ENCODE measurements at places on chromosomes 1 and 21.

DNA sequence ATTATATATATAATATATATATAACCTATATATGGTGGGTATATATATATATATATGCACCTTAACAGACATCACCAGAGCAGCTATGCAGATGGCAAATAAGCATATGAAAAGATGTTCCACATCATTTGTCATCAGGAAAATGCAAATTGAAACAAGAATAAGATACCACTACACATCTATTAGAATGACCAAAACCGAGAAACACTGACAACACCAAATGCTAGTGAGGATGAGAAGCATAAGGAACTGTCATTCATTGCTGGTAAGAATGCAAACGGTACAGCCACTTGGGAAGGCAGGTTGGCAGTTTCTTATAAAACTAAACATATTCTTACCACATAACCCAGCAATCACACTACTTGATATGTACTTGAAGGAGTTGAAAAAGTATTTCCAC, 219.8 kb upstream of the PRMT6 start:
- no peak for DNase-seq

DNA sequence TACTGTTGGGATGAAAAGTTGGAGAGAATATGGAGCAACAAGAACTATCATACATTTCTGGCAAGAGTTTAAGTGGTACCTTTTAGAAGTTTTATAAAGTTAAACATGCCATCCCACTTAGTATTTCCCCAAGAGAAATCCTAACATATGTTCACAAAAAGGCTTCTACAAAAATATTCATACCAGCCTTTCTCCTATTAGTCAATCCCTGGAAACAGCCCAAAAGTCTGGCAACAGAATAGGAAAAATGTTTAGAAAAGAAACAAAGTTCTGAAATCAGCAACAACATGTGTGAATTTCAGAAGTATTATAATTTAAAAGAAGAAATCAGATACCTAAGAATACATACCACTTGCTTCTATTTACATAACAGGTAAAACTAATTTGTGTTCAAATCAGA, 271.0 kb downstream of the DSCAM start:
- DNase-seq = no peak

- DNase-seq = no peak
These were observed 123.6 kb downstream of the DSCAM start for GRCh38 chr21:40723317-40723716.

DNA sequence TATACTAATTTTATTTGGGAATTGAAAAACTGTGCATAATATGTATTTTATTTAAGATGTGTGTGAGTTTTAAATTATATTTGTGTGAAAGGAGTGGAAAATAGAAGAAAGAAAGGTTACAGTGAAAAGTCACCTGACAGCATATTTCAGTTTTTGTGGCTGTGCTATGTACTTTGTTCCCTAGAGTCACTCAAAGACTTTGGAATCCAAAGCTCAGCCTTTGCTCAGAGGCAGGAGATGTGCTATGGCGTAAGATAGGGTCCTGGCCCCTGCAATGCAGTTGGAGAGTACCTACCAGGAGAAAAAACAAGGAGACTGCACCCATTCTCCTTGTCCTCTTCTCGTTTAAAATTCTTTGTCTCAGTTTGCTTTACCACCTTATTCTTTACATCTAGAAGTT, 2.9 kb downstream of the CCDC30 start:
- no peak for DNase-seq

DNA sequence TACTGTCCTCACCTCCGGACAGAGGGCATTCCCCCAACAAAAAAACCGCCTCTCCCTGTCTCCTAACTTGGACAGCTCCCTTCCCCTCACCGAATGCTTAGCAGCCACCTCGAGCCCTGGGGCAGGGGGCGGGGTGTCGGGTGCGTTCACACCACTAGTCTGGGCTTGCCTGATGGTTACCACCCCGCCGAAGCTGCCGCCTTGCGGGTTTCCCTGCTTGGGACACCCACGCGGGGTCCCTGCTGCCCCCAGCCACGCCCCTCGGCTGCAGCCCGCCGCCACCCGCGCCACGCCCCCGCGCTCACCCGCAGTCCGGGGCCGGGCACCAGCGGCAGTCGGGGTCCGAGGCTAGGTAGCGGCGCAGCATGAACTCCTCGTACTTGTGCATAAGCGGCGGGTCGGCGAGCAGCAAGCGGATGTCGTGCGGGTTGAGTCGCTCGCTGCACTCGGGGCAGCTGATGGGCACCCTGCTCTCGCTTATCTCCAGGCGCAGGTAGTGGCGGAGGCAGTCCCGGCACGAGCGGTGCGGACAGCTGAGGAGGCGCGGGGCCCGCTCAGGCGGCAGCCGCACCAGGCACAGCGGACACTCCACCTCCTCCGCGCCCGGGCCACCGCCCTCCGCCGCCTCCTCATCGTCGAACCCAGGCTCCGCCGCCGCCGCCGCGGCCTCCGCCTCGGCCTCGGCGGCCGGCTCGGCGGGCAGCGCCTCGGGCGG, 706 bp downstream of the RNF19B start:
- peak; percentile 63 for DNase-seq

DNA sequence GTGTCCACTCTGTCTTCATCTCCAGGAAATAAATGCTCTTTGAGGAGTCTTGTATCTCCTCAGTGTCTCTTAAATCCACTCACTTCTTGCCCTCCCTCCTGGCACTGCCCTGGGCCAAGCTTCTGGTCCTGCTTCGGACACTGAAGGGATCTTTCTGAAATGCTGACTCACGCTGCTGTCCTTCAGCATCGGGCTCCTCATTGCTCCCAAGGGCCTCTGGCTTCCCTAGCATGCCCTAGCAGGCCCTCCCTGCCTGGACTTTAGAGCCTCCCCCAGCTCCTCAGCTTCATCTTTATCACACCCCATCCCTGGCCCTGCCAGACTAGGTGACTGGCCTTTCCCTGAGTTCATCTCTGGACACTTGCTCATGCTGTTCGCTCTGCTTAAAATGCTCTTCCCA, 96.6 kb downstream of the FOXD2 start:
- no peak for DNase-seq

DNA sequence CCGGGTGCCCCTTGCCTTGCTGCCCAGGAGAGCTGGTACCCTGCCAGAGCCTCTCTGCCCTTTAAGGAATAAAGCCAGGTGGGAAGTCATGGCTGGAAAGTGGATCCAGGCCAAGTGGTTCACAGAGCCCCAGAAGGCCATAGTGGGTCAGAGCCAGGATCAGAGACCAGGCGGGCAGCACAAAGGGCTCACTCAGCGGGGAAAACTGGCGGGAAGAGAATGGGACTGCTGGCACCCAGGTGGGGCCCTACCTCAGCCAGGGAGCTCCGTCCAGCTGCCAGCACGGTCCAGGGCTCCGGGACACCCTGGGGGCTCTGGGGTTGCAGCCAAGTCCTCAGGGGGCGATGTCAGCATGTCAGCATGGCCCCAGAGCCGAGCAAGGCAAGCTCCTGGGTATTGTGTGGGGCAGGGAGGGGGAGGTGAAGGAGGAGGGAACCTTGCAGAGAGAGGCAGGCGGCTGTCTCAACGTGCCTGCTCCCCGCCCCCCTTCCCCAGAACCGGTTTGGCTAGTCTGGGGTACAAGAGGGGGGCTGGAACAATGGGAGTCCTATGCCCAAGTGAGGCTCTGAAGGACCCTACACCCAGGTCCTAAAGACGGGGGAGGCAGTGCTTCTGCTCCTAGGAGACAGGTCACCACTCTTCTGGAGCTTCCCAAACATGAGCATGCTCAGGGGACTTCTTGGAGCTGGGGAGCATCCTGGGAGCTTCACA, at the start of gene ARHGEF19:
Gene ARHGEF19 (minus strand): TSS at position 402 of the 711 bp plus-strand sequence. CDS start 3,598 bp downstream, outside the sequence.
- DNase-seq = no peak

GRCh38 chr1:59541161-59541560, 244.3 kb downstream of the FGGY start:
- no peak for DNase-seq

GRCh38 chr1:209309198-209309597, 274.3 kb upstream of the CAMK1G start:
- no peak for DNase-seq

DNA sequence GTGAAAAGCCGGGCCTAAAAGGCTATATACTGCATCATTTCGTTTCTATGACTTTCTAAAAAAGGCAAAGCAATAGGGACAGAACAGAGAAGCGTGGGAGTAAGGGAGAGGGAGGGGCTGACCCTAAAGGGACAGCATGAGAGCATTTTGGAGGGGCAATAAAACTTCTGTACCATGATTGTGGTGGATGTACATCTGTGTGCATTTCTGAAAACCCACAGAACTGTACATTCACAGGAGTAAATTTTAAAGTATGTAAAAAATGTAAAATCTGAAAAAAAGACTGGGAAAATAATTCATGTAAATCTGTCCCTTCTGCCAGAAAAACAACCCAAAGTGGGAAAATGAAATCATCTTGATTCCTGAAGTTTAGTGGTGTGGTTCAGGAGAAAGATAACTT, 235.4 kb downstream of the CENPF start:
- DNase-seq = no peak

GRCh38 chr1:54081306-54082270, 28.2 kb downstream of the TCEANC2 start:
- peak; percentile 61 for DNase-seq

- no peak for DNase-seq
These were observed 90.1 kb upstream of the IRF2BP2 start for GRCh38 chr1:234699795-234700665.

DNA sequence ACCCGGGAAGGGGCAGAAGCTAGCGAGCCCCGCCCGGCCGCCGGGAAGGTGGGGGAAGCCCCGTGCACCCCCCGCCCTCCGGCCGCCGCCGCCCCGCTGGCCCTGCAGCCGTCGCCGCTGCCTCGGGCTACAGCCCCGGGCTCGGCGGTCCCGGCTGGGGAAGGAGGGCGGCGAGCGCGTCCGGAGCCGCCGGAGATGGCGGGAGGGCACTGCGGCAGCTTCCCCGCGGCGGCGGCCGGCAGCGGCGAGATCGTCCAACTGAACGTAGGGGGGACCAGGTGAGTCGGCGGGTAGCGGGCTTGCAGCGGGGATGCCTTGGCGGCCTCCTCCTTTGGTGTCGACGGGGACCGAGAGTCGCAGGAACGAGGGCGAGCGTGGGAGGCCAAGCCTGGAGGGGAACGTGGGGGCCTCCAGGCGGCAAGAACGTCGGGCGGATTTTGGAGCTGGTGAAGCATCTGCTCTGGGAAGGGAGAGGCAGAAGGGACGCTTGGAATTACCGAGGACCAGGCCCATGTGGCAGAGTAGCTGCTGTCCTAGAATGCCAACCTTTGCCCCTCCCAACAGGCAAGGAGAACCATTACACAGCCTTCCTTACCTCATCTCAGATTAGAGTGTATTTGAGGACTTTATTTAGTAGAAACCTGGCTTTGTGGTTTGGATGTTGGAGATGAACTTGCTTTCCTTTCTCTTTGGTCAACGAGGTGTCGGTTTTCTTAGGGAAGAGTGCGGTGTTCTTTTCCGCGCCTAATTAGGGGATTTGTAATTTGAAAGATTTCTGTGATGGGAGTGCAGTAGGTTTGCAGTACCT, 591 bp downstream of the KCTD3 start:
- DNase-seq = peak; percentile 9

DNA sequence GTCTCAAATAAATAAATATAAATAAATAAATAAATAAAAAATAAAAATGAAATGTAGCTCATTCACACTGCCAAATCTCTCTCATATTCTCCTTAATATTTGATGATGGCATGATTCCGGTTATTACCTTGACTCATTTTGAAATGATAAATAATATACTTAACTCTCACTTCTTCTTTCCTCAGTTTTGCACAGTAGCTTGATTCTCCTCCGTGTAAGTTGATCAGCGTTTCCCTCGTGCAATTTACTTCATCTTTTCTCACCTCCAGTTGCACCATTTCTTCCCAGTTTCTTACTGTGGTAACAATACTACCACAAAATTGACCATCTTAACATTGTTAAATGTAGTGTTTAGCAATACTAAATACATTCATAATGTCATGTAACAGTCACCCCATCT, 111.6 kb downstream of the RIPK4 start:
- no peak for DNase-seq

DNA sequence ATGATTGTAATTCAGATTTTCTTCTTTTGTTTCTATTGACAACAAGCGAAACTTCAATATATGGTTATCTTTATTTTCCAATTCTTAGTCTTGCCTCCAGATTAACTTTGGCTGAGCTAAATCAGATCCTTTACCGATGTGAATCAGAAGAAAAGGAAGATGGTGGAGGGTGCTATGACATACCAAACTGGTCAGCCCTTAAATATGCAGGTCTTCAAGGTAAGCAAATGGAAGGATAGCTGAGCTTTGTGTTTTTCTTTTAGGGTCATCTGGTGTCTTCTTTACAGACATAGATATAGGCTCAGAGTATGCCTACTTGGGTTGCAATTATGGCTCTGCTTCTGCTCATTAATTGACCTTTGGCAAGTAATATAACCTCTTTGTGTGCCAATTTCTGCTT, 37.7 kb downstream of the AGL start:
- DNase-seq = no peak

DNA sequence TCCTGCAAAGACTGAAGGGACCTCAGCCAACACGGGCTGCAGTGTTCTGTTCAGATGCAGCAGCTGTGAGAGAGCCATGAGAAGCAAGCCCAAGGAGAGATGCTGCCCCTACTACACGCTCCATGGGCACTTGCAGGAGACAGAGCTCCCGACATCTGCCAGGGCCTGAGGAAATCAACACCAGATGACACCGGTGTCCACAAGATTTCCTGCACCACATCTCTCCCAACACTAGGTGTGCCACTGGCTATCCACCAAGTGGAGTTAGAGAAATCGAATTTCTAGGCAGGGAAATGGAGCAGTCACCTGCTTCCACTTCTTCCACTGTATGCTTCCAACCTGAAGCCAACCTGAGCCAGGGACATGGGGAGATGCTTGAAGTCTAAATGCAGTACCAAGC, 445.3 kb downstream of the RWDD3 start:
- DNase-seq = no peak

DNA sequence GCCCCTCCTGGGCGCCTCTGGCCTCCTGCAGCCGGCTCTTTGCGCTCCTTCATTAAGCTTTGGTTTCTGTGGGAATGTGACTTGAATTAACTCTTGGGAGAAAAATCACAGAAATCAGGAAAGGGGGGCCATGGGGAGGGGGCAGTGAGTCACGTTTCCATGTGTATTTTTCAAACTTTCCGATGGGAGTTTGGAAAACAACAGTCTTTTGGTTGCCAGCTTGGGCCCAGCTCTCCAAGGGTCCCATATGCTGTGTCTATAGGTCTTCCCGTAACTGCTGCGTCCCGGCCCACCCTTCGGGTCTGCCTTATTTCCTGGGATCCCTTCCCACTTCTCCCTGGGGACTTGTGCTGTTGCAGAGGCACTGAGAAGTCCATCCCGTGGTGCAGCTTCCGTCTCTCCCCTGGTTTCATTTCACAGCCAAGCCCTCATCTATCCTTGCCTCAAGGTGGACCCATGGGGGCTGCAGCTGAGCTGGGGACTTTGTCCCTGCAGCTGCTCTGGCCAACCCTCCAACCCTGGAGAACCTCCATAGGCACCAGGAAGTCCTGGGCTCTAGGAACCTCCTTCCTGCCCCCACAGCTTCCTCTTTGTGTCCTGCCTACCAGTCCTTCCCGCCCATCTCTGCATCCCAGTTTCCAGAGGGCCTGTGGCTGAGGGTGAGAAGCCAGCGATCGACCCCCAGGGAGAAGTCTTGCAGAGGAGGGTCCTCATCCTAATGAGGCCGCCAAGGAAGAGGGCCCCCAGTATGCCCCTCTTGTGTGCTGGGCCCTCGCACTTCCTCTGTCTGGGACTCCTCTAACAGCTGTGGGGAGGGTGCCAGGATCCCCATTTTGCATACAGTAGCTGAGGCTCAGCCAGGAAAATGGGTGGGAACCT, 11.6 kb upstream of the LMNA start:
- DNase-seq = no peak

- DNase-seq = no peak
These were observed 415.7 kb downstream of the PTPRU start for GRCh38 chr1:29651684-29652665.

- no peak for DNase-seq
These were observed 13.0 kb upstream of the ERRFI1 start for GRCh38 chr1:8039071-8039470.
